ENCODE measurements at places on chromosomes 4 and X. TPM values are rescaled to one million over a fixed set of nuclear protein-coding genes. Genes with fewer than 3 reads are reported as not detected.

DNA sequence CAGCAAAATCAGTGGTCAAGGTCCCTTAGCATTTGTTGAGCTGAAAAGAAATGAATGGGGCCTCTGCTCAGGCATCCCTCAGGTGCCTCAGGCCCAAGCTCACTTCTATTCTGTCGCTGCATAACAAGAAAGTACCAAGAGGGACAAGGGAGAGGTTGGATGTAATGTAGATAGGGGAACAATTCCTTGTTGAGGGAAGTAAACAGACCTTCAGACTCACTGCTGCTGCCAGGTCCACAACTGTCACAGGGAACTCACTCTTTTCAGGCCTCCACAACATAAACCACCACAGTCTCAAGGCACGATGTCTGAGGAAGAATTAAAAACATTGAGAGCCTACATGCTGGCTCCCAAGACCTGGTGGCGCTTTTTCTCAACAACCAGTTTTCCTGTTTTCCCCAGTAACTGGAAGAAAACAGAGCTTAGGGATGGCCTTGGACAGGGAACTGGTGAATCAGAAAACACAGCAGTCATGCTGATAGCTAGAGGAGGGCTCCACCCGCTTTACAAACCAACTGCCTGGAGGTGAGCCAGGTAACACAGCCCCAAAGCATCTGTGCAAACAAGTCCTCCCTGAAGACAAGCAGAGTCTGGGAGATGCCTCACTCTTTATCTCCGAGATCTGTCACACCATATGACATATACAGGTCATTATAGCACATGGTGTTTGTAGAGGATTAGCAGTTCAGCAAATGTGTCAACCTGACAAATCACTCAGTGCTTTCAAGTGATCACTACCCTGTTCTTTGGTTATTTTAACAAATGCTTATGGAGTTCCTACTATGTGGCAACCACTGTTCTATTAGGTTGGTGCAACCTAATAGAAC is 14.3 kb upstream of the AWAT1 start:
- ATAC-seq, result peak; percentile 25

GRCh38 chr4:71262161-71262560 is 76.7 kb upstream of the SLC4A4 start:
- no peak for ATAC-seq

GRCh38 chr4:8301851-8302730 is 32.5 kb downstream of the HTRA3 start:
- ATAC-seq, result no peak

- no peak for ATAC-seq
These were observed 206.1 kb downstream of the LHFPL1 start for GRCh38 chrX:112473654-112474053.

ZNF157 gene
- not detected for total RNA-seq

DNA sequence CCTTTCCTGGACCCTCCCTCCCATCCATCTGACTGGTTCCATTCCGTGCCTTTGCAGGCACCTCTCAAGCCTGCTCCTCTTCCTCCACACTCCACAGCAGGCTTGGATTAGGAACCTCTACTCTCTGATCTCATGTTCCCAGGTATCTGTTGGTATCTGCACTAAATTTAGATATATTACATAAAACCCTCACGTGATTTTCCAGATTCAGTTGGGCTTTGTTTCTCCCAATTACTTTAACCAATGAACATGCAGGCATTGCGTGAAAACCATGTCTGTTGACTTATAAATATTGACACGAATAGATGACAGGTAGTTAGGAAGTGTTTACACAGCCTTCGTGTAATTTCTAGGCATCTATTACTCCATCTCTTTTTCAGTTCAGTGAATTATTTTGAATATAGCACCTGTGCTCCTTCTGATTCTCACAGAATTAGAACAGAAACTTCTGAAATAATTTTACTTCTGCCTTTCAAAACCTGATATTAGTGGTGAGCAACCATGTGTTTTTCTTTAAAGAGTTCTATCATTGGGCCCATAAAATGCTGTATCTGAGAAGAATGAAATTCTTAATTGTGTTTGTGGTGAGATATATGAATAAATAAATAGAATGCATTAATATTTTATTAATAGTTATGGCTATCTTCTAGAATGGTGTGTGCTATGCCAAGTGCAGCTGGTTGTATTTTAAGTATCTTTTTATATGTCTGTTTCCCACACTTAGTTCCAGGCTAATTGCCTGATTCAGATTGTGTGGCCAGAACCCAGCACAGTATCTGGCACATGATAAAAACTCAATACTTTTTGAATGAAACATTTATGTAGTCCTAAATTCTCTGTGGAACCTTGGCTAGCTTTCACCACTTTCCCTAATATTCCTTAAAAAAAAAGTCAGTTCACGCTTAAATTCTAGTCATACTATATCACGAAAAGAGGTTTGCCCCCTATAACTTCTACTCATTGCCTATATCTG is 304.8 kb downstream of the QDPR start:
- no peak for ATAC-seq

WDR13 gene
- total RNA-seq, result 108 TPM

DNA sequence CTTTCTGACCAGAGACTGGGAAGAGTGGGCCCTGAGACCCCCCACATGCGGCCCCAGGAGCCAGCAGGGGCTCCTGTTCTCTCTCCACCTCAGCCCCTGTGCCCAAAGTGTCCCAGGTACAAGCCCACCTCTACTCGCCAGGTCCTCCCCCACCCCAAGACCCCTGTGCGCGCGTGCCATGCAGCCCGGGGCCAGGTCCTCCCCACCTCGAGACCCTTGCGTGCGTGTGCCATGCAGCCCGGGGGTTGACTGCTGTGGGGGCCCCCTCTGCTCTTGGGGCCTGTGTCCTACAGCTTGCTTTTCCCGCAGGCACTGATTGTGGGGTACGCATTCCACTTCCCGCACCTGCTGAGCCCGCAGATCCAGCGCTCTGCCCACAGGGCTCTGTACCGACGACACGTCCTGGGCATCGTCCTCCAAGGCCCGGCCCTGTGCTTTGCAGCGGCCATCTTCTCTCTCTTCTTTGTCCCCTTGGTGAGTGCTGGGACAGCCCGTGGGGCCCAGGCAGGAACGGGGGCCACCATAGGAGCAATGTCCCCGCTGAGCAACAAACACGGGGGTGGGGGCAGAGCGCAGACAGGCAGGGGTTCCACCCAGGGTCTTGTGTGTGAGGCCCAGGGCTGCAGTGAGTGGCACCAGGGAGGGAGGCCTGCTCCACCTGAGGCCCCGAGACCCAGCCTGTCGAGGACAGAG is 20.3 kb downstream of the DGKQ start:
- ATAC-seq, result no peak

DNA sequence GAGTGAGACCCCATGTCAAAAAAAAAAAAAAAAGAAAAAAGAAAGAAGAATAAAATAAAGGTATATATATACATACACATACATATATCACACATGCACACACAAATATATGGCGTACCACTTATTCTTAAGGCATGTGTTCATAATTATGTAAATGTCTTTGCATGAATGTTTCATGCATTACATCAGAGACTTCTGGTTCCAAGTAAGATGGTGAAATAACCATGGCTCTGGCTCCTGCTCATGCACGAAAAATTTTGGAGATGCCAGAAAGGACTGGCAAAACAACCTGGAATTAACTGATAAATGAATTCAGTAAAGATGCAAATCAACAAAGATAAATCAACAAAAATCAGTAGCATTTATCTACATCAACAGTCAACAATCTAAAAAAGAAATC is 19.7 kb upstream of the FHIP1A start:
- ATAC-seq, result no peak
